ENCODE measurements at places on chromosomes 6 and 20.

- DNase-seq: no peak
These were observed 5.5 kb downstream of the BFSP1 start for GRCh38 chr20:17525650-17526049.

- DNase-seq: no peak
These were observed 93.6 kb downstream of the ARMC2 start for GRCh38 chr6:108941859-108942258.

DNA sequence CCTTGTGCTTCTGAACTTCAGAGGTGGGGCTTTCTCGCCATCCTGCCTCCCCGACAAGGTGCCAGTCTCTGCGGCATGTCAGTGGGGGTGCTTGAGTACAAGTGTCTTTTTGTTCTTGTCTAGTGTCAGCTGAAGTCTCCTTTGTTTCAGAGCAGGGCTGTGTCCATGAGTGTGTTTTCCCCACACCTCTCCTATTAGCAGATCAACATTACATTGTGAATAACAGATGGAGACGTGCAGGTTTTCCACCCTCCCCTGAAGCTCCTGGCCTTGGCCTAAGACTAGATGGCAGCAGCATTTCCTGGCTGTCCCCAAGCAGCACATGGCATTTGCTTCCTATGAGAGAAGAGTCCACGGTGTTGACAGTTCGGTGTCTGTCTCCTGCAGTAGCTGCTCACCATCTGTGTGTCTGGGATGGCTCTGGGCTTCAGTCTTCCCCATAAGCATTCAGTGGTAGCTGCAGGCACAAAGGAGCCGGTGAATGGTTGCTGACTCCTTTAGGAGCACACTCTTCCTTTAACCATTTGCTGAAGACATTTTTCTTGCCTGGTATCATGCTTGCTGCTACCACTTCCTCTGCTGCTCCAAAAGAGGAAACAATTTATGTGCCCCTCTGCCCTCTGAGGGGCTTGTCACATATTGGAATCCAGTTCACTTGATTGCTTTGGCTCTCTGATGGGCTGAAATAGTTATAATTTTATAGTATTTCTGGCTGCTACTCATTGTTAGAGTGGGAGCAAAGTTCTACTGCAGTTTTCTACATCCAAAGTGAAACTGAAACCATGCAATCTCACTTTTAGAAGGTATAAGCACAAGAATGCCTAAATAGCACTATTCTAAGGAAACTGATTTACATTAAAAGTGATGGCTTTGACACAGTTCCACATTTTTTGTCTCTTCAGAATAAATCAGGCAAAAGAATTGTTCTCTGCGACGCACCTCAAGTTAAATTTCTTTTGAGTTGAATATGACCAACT is 913.0 kb downstream of the C6orf118 start:
- no peak for DNase-seq

DNA sequence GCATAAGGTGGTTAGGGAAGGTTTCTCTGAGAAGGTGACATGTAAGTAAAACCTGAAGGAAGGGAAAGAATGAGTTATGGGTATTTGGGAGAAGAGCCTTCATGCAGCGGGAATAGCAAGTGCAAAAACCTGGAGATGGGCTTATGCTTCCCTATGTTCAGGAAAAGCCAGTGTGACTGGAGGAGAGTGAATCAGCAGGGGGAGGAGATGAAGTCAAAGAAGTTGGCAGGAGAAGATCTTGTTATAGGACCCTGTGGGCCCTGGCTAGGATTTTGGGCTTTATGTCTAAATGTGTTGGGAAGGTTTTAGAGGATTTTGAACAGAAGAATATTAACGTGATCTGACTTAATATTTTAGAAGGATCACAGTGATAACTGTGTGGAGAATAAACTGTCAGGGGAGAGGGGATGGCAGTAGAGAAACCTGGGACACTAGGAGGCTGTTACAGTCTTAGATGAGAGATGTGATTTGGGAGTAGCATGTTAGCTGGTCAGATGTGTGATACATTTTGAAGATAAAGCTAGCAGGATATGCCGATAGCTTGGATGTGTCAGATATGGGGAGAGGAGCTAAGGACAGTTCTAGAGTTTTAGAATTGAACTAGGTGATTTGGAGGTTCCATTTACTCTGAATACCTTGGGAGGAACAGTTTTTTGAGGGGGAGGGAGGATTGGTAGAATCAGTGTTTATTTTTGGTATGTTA is 41.0 kb downstream of the PHF3 start:
- DNase-seq: no peak

- DNase-seq: no peak
These were observed 65.1 kb downstream of the CBFA2T2 start for GRCh38 chr20:33554914-33555420.

GRCh38 chr20:21397341-21398108 is at the start of gene NKX2-4:
Gene NKX2-4, minus strand, starts transcription at chr20:21397526. Its CDS starts 127 bp downstream, at chr20:21397399.
- no peak for DNase-seq

GRCh38 chr20:9699181-9699580 is 139.7 kb downstream of the PAK5 start:
- DNase-seq: no peak

DNA sequence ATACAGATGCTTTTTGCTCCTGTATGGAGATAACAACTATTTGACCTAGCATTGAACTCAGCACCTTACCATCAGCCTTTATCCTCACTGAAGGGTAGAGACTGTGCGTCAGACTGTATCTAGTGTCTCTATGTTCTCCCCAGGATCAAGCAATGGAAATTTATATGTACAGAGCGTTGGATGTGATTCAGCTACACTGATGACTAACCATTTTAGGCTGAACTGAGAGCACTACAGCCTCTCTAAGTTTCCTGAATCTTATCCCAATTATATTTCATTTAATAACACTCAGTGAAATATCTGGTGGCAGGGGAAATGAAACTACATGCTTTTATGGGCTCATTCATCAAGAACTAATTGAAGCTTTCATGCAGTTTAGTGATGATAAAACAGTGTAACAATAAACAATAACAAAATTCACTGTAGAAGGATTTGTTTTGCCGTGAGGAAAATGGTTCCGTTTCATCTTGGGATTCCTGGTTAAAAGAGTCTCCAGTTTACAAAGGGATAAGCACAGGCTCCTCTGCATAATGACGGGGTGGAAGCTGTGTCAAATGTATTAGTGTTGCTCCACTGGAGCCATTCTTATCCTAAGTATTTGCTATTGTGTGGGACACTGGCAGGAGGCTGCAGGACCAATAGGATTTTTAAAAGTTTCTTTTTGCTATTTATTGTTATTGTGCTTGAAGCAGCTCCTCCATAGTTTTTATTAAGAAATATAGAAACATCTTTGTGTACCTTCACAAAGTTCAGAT is 567.6 kb upstream of the MMS22L start:
- no peak for DNase-seq

All from stimulated activated naive CD8-positive, alpha-beta T cell treated with anti-CD3 and anti-CD28 coated beads, Interleukin-15, Interleukin-2, amounts not matched to agents 100 U/mL and 50 U/mL, for 24 hours (primary cell).